ENCODE measurements at places on chromosomes 11 and 22.
A peak's percentile ranks its signal among the peaks of the same experiment; 100 is the strongest.

- DNase-seq: peak; percentile 19
Measured at GRCh38 chr22:20550851-20551744, 43.7 kb downstream of the MED15 start.

- DNase-seq: no peak
Measured at GRCh38 chr22:20425566-20426258, 11.9 kb downstream of the SCARF2 start.

GRCh38 chr22:30627471-30627870 is 8.1 kb upstream of the SLC35E4 start:
- no peak for DNase-seq

DNA sequence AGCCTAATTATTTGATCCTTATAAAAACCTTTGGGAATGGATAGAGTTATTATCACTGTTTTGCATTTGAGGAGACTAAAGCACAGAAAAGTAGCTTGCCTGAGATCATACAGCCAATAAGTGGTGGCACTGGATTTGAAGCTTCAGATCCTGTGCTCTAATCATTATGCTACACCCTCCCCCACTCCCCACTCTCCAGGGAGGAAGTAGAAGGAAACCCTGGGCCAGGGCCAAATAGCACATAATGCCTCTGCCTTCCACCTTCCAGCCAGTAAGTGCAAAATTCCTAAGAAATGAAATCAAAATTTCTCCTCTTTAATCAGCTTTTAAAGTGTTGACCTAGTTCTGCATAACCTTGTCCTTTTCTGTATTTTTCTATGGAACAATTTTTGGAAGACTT is 61.6 kb downstream of the SIK2 start:
- DNase-seq: no peak

DNA sequence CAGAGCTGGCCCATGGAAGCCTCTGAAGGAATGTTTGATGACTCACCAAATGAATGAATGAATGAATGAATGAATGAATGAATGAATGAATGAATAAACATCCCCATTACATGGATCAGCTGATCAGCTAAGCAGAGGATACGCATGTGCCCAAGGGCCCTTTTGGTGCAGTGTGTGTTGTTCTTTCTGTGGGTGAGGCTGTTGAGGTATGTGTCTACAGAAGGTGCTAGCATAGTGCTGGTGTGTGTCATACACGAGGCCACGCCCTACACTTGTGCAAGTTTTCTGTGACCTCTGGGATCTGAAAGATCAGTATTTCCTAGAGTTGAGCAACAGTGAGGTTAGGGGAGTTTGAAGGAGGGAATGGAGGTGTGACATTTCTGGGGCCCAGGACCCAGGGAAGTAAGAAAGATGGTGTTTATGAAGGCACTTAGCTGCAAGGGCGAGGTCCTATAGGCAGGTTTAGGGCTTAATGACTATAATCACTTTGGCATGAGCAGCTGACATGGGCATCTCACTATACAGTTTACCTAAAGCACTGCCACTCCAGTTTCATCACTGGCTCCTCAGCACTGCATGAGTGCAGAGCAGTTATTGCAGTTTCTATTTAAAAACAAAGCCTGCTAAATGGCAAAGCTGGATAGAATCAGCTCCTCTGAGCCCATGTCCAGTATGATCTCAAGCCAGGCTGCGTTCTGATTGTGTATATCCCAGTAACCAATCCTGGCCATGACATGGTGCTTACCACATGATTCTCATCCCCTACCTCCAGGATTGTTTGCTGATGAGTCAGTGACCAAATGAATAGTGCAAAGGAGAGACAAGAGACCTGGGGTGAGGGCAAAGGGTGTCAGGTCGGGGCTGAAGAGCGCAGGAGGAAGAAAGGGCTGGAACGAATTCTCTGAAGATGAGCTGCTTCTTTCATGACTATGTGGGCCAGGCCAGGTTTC is 36.4 kb upstream of the E2F8 start:
- DNase-seq: peak; percentile 96

DNA sequence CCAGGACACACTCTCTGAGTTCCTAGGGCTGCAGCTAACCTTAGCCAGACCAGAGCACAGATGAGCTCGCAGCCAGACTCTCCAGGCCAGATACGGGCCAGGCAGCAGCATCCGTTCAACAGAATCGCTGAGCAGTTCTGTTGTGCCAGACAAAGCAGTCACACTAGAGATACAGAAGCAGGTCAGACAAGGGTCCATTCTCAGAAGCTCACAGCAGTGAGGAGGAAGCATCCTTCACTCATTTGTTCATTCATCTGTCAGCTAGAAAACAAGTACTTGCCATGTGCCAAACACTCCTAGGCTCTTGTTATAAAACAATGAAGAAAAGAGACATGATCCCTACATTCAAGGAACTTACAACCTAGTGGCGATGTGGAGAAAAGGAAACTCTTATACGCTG is 2.6 kb downstream of the LMO2 start:
- DNase-seq: no peak

DNA sequence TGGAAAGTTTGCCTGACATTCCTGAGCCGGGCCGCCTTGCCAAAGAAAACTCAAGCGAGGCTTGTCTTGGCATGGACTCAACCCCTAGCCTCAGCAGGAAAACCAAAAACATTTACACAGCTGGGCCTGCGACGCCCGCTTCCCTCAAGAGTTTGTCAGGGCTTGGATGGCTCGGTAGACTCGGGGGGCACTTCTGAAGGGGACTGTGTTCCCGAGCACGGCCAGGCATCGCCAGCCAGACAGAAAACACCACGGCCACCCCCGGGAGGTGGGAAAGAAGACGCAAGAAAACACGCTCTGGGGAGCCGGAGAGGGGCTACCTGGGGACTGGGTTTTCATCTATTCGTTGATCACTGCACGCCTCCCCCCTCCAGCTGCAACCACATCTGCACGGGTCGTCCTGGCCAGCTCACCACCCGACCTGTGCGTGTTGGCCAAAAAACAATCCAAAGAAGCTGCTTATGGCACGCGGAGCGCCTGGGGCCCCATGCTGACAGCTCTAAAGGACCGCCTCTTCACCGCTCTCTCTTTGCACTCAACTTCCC is 380.7 kb downstream of the MN1 start:
- peak; percentile 77 for DNase-seq

GRCh38 chr11:96464700-96465307 is 75.0 kb downstream of the JRKL start:
- peak; percentile 77 for DNase-seq

GRCh38 chr22:25134028-25134427 is 65.6 kb upstream of the CRYBB3 start:
- DNase-seq: peak; percentile 57

GRCh38 chr11:22433094-22433455 is 94.9 kb downstream of the SLC17A6 start:
- no peak for DNase-seq

- DNase-seq: no peak
Measured at GRCh38 chr11:64249563-64250414, 1.5 kb upstream of the PLCB3 start.

DNA sequence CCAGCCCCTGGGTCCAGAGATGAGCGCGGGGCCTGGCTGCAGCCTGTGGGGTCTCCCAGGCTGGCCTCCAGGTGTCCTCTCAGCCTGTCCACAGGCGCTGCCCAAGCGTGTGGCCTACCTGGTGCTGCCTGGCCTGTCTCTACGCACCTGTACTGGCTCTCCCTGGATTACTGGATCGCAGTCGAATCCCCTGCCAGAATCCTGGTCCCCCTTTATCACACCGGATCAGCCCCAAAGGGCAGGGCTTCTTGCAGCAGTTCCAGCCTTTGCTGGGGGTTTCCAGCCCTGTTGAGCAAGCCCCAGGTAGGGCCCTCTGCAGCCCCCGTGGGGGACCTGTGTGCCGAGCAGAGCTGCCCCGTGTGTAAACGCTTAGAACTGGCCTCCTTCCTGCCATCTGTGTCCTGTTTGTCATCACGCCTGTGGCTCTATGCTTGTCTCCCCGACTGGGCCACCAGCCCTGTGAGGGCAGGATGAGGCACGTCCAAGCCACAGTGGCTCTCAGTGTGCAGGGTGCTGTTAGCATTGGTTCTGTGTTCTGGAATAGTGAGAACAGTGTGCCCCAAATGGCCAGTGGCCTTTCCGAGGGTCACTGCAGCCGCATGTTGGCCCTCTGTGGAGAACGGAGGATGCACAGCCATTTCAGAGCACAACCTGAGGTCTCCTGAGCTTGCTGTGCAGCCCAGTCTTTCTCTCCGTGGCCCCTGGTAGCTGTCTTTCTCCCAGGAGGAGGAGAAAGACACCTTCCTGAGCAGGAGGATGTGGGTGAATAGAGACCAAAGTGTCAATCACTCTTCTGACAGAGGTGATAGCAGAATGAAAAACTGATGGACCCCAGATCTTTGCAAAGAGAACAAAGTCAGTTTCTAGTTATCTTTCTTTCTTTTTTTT is 13.9 kb upstream of the TXNRD2 start:
- no peak for DNase-seq

- DNase-seq: peak; percentile 57
Measured at GRCh38 chr11:27913650-27914049, 194.3 kb downstream of the KIF18A start.

DNA sequence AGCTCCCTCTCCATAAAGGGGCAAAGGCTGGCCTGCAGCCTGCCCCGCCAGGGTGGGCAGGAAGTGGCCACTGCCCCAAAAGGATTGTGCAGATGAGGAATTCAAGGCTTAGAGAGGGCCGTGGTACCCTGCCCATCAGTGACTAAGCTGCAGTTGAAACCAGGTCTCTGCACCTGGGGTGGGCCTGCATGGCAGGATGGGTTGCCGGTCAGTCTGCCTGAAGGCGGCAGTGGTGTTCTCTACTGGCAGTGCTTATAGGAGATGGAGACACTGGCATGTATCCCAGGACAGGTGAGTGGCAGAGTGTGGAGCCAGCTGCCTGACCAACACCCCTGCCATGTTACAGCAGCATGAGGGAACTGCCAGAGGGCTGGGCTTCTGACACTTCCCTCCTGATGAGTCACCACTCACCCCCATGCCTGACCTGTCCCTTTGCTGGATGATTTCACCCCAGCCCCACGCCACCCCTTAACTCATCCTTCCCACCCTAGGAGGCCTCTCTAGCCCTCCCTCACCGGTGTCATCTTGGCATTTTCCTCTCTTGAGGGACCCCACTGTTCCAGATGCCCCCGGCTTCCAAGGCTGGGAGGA is 70.2 kb upstream of the LMO1 start:
- peak; percentile 57 for DNase-seq

- DNase-seq: no peak
Measured at GRCh38 chr11:100759106-100759505, 72.0 kb downstream of the ARHGAP42 start.

DNA sequence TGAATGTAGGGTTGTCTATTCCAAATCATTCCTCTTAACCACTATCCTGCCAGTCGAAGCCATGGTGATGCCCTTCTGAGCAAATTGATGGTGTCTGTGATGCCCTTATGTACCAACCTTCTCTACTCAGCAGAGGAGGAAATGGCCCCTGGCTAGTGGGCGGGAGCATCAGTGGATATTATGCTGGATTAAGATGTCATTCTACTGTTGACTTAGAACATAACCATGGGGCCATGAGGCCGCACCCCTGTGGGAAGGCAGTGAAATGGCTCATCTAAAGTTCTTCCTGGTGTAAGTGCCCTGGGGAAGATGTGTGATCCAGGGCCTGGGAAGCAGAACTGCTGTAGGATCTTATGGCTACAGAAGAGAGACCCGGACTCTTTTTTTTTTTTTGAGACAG is 20.7 kb upstream of the P2RY2 start:
- peak; percentile 66 for DNase-seq

- no peak for DNase-seq
Measured at GRCh38 chr22:42509548-42509947, 10.0 kb downstream of the RRP7A start.

GRCh38 chr22:24235315-24235714 is 9.6 kb downstream of the GGT5 start:
- no peak for DNase-seq

- DNase-seq: no peak
Measured at GRCh38 chr11:123185326-123185725, 9.7 kb downstream of the CLMP start.

DNA sequence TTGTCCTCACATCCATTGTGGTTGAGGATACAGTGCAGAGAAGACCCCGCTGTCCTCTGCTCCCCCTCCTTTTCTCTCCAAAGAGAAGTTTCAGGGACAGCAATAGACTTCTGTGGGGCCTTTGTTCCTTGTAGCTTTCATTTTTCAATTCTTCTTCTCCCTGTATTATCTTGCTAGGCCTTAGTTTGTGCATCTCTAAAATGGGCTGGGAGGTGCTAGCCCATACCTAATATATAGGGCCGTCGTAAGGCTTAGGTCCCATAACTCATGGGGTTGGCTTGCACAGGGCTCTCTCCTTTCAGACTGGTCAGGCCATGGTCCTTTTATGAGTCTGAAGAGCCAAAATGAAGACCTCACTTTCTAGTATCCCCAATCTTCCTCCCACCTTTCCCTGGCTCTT is 33.0 kb downstream of the ZBTB16 start:
- DNase-seq: no peak

GRCh38 chr11:118612378-118612777 is 5.0 kb downstream of the PHLDB1 start:
- no peak for DNase-seq

DNA sequence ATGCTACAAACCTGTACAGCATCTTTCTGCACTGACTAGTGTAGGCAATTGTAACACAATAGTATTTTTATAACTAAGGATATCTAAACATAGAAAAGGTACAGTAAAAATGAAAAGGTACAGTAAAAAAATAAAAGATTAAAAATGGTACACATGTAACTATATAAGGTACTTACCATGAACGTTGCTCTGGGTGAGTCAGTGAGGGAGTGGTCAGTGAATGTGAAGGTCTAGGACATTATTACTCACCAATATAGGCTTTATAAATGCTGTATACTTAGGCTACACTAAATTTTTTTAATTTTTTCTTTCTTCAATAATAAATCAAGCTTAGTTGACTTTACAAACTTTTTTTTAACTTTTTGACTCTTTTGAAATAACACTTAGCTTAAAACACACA is 59.9 kb downstream of the EIF3M start:
- peak; percentile 92 for DNase-seq

- DNase-seq: peak; percentile 47
Measured at GRCh38 chr22:35631597-35631996, 14.5 kb upstream of the MB start.

GRCh38 chr11:101476191-101476590 is 107.6 kb downstream of the TRPC6 start:
- no peak for DNase-seq

- no peak for DNase-seq
Measured at GRCh38 chr22:34738661-34739400, 327.1 kb upstream of the ISX start.

DNA sequence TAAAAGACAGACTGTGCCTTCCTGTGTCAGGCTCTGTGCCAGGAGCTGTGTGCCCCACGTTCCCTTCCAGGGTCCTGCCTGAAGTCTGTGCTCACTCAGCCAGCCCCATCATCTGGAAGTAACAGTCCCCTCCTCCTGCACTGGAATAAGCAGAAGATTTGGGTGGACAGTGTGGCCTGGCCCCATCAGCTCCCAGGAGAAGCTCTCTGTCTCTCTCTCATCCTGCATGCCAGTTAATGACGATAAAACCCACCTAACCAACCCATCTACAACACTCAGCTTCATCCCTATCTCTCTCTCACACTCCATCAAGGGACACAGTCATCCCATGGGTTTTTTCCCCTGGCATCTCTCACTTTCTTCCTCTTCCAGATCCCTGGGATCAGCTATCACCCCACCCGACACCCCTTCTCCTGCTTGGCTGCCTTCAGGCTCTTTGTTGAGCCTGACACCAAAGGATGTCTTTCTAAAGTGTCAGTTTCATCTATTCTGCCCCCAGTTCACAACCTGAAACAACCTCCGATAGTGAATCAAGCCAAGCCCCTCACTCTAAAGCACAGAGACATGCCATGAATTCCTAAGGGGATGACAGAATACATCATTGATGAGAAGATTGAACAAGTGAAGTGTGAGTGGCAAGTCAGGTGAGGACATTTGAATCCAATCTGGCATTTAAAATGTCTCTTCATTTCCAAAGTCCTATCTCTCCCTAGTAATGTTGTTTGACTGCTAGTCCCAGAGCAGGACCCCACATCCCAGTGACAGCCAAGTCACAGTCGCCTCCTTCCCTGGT is 91.4 kb upstream of the TOP3B start:
- DNase-seq: no peak
